ENCODE measurements at places on chromosomes 5 and 9.
A peak's percentile ranks its signal among the peaks of the same experiment; 100 is the strongest.

- no peak for DNase-seq
These were observed 165.8 kb downstream of the MELK start for GRCh38 chr9:36738318-36738976.

DNA sequence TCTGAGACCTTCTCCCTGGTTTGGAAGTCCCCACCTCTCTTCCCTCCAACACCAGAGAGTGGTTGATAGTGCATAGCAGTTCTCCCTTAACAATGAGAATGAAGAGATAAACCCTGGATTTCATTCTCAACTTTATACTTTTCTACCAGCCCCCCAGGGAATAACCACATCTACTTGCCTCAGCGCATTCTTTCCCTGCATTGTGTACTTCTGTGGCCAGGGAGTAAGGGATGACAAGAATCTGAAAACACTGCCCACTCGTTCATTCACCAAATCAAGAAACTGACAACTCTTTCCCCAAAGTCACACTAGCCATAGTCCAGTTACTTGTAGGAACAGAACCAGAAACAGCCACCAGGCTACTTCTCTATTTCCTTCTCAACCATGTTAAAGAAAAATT lies 46.0 kb upstream of the SPIN1 start:
- DNase-seq: no peak

- no peak for DNase-seq
These were observed 64.3 kb upstream of the RUFY1 start for GRCh38 chr5:179485845-179486575.

GRCh38 chr9:93447655-93448054 lies 3.8 kb upstream of the FAM120A start:
- no peak for DNase-seq

DNA sequence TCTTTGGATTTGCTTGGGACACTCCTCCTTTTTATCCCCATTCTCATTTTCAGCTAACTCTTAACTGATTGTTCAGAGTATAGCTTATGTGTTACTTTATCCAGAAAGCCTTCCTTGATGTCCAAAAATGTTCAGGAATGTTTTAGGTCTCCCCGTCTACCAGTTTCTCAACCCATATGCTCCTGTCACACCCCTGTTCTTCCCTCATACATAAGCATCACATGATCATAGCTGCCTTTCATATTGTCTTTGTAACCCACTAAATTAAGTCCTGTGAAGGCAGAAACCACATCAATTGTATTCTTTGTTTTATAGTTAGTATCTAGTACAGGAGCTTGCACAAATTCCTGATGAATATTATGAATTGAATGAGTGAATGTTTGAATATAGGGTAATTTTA lies 321.9 kb upstream of the ACTBL2 start:
- no peak for DNase-seq

DNA sequence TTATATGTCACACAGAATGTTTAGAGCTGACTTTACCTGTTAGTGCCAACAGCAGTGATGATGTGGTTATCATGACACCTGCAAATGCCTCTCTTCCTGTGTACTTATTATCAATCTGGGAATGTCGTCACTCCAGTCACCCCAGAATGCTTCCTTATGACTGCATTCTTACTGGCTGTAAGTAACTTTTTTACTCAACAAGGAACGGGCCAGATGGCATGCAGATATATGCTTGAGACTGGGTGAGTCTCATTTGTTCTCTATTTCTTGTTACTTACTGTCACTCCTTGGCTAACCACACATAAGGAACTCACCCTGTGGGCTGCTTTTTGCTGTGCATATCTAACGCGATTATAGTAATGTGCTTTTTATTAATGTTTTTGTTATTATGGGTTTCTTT lies 385.5 kb upstream of the MEF2C start:
- no peak for DNase-seq

DNA sequence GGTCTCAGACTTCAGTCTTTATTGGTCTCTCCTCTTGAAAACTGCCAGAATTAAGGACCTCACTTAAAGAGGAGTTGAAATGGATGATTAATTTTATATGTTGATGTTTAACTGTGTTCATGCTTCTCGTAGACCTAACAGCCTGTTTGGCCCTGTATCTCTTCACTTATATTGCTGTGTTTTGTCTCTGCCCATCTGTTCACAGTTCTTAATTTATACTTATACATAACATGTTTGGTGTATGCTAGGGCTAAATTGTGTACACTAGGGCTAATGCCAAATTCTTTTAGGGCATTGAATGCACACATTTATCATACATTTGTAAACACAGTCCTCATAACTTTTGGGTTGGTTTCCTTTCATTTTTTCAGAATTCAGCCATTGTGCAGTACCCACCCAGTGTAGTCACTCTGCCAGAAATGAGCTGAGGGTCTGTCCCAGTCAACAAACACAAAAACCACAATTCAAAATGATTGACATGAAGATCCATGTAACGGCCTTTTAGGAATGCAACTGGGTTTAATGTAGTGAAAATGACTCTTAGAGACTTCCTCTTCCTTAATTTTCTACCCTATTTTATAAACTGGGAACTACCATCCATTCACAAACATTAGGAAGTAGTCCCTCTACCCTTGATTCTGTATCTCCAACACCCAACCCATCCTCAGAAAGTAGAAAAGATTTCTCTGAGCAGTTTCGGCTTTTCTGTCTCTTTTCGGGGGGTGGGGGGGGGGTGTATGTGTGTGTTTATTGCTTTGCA lies 668.8 kb upstream of the KLF4 start:
- no peak for DNase-seq

GRCh38 chr5:143605403-143606005 lies 202.0 kb upstream of the NR3C1 start:
- no peak for DNase-seq

- DNase-seq: peak; percentile 93
These were observed at the start of gene GHR for GRCh38 chr5:42423285-42424165. TSS of gene GHR (plus strand) at chr5:42423439. CDS start at chr5:42565875, 142,436 bp downstream.

GRCh38 chr9:23539311-23539710 lies 286.7 kb downstream of the ELAVL2 start:
- DNase-seq: no peak

- no peak for DNase-seq
These were observed 7.5 kb downstream of the CMBL start for GRCh38 chr5:10300246-10300645.
